ENCODE measurements at places on chromosomes 13 and 19. TPM values are rescaled to one million over a fixed set of nuclear protein-coding genes. Genes with fewer than 3 reads are reported as not detected.
A peak's percentile ranks its signal among the peaks of the same experiment; 100 is the strongest.

The AP1M2 gene
- total RNA-seq = 102 TPM

The GTPBP3 gene
- total RNA-seq = 40.5 TPM

The VMAC gene
- 24.8 TPM for total RNA-seq

The WASF3 gene
- 2.2 TPM for total RNA-seq

The ZNF581 gene
- 28.9 TPM for total RNA-seq

- no peaks in the 10 kb centered on the region for H3K36me3 ChIP-seq
- no peaks in the 10 kb centered on the region for H3K27me3 ChIP-seq
- H3K4me1 ChIP-seq = no peaks in the 10 kb centered on the region
These were observed 332.2 kb upstream of the GPC6 start for GRCh38 chr13:92894447-92894846.

DNA sequence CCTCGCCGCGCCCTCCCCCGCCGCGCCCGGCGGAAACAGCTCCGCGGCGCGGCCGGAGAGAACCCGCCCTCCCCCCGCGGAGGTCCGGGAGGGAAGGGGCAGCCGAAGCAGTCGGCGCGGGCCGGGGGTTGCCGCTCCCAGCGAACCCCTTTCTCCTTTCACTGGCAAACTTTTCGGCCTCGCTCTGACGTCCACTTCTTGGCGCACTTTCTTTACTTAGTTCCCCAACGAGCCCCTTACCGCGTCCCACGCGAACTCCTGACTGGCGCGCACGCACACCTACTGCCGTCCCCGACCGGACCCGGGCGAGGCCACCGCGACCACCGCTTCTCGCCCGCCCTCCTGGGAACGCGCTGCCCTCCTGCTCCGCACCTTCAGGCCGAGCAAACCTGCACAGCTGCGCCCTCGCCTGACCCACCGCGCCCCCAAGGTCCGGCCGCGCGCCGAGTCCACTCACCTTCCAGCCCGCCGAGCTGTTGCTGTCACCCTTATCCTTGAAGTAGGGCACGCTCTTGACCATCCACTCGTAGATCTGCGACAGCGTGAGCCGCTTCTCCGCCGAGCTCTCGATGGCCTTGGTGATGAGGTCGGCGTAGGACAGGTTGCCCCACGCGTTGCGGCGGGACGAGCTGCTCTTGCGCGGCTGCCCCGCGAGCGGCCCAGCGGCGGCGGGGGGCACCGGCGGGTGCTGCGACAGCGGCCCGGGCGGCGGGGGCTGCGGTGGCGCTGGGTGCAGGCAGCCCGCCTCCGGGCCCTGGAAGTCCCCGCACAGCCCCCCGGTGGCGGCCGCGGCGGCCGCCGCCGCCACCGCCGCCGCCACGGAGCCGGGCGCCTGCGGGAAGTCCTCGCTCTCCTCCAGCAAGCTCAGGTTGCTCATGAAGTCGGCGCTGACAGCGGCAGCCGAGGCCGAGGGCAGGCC lies 1.1 kb downstream of the FOXO1 start:
- DNase-seq = peak; percentile 72
- H3K27me3 ChIP-seq = no peaks in the 10 kb centered on the region
- H3K4me3 ChIP-seq = peak overlapping the region; percentile 96
- no peaks in the 10 kb centered on the region for H3K36me3 ChIP-seq

DNA sequence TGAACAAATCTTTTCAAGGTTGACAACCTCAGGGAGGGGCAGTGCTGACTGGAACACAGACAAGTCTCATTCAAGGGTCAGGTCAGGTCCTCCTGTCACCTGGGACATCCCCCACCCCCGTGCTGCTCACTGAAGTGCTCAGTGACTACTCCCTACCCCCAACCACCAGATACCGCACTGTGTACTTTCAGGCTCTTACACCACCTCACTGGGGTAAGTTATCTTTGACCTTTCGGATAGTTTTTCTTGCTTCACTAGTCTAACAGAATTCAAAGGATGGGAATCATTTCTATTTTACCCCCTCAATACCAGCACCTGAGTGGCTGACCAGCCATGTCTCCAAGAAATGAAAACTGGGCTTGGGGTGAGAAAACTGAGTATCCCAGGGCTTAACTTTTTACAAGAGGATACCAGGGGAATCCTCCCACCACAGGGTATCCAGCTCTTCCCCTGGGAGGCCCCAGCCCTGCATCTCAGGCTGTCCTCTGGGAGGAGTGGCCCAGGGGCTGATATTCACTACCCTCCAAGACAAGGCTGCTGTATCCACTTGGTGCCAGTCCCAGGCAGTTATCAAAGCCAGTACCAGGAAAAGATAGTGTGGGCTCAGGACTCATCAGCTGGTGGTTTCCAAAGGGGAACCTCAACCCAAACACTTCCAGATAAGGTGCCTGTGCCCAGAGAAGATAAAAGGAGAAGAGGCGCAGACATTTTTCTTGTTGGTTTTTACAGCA lies 2.1 kb downstream of the ZNF563 start:
- no peak for DNase-seq
- no peaks in the 10 kb centered on the region for H3K36me3 ChIP-seq
- H3K4me3 ChIP-seq = no peak overlapping the region
- H3K27me3 ChIP-seq = no peaks in the 10 kb centered on the region

DNA sequence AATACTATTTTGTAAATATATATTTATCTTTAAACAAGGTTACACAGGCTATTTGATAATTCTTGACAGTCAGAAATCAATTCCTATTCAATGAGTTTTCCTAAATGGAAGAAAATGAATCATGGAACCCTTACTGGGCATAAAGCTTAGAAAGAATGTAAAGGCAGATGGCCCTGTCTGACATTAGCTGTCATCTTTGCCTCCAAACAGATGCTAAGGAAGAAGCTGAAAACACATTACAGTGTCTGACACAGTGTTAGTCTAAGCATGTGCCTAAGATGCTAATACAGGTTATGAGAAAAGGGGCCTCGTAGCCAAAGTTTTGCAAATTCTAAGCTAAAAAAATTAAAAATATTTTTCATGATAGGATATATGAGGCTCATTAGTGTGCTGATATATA lies 112.8 kb downstream of the ITGBL1 start:
- no peak overlapping the region for H3K4me3 ChIP-seq
- no peaks in the 10 kb centered on the region for H3K4me1 ChIP-seq
- no peaks in the 10 kb centered on the region for H3K27me3 ChIP-seq
- no peak for DNase-seq
